IMR-90 (cell line): ENCODE measurements at places on chromosomes 12 and 14.

DNA sequence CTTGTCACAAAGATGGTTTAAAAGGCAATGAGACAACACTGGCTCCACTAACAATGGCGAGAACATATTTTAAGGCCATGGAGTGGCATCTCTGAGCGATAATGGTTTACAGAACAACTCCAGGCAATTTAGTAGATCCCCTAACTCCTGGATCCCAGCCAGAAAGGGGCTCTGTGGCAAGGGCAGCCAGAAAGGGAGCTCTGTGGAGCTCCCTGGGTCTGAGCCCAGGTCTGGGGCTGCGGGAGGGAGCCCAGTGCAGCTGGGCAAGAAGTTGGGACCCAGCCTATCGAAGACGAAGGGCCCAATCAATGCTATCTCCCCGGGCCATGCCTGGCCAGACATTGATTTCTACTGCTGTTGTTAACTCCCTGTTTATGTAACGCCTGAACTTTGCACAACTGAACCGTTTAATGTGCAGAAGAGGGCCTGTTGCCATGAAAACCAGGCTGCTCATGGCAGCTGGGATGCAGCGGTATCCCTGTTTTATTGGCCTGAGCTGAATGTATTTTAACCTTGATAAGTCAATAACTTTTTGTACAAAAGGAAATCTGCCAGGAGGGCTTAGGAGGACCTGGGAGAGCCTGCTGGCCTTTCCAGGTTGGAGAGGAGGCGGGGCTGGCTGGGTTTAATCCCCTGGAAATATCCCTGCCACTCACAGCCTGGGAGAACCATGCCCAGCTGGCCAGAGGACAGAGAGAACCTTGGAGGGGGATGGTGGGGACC lies 6.7 kb upstream of the FAM222A start:
- H3K27me3 ChIP-seq, result peaks cover 31% of the 10 kb centered on the region
- H3K4me1 ChIP-seq, result no peaks in the 10 kb centered on the region
- H3K27ac ChIP-seq, result no peak overlapping the region
- no peak overlapping the region for H3K4me3 ChIP-seq
- H3K36me3 ChIP-seq, result no peaks in the 10 kb centered on the region

GRCh38 chr12:17666641-17667324 lies 423.2 kb downstream of the RERGL start:
- no peak overlapping the region for H3K4me3 ChIP-seq
- DNase-seq, result no peak
- H3K27me3 ChIP-seq, result no peaks in the 10 kb centered on the region
- H3K27ac ChIP-seq, result no peak overlapping the region

DNA sequence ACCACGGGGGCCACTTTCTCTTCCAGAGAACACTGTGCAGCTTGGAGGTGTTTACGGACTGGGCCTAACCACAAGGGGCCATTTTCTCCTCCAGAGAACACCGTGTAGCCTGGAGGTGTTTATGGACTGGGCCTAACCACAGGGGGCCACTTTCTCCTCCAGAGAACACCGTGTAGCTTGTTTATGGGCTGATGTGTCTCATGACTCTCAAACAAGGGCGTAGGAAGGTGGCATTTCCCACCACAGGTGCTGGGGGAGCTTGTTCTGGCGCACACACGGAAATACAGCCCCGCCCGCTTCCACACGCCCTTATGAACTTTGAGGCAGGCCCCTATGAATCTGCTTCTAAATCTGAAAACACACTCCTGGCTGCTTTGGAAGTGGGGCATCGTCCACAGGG lies 174.6 kb upstream of the SFSWAP start:
- H3K4me1 ChIP-seq, result no peaks in the 10 kb centered on the region
- H3K27me3 ChIP-seq, result no peaks in the 10 kb centered on the region
- H3K36me3 ChIP-seq, result no peaks in the 10 kb centered on the region
- DNase-seq, result no peak
- H3K27ac ChIP-seq, result no peak overlapping the region

GRCh38 chr14:85909581-85909980 lies 379.6 kb downstream of the FLRT2 start:
- no peak overlapping the region for H3K4me3 ChIP-seq
- no peaks in the 10 kb centered on the region for H3K36me3 ChIP-seq
- no peaks in the 10 kb centered on the region for H3K27me3 ChIP-seq

- peak; percentile 59 for DNase-seq
- H3K27me3 ChIP-seq, result no peaks in the 10 kb centered on the region
- H3K4me1 ChIP-seq, result peaks cover 3% of the 10 kb centered on the region; the same call in 1 of the 2 replicates
These were observed 3.1 kb downstream of the SINHCAF start for GRCh38 chr12:31322801-31323207.
